Type B pancreatic cell (in vitro differentiated cells): ENCODE measurements at places on chromosomes 16 and 17. TPM values are rescaled to one million over a fixed set of nuclear protein-coding genes. Genes with fewer than 3 reads are reported as not detected.

VAT1L gene
- total RNA-seq = 0.76 and 12.4 TPM in 2 replicates

DNA sequence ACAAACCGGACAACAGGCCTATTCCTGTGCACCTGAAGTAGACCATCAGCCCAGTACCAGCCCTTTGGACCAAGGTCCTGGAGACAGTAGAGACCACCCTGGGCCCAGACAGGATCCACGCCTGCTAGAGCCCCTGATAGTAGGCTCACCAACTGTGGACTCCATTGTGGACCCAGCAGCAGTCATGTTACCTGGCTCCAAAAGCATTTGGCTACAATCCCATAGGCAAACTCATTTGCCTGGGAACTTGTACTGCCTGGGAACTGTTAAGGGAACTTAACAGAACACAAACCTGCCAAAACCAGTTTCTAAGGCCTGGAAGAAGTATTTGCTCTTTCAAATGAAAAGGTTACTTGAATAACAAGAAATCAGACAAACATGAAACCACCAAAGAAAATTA is 10.0 kb upstream of the ACSM1 start:
- H3K4me1 ChIP-seq = no peaks in the 10 kb centered on the region
- no peaks in the 10 kb centered on the region for H3K27me3 ChIP-seq
- no peak for DNase-seq
- H3K36me3 ChIP-seq = peaks cover 6% of the 10 kb centered on the region
- no peak overlapping the region for H3K4me3 ChIP-seq
- no peak overlapping the region for H3K27ac ChIP-seq

NPIPB6 gene
- 2.0 and 2.2 TPM in 2 replicates for total RNA-seq

- no peaks in the 10 kb centered on the region for H3K36me3 ChIP-seq
- no peaks in the 10 kb centered on the region for H3K27me3 ChIP-seq
- peaks cover 28% of the 10 kb centered on the region for H3K4me1 ChIP-seq
- H3K4me3 ChIP-seq = no peak overlapping the region
- H3K27ac ChIP-seq = peak overlapping the region; percentile 13
These were observed 25.5 kb upstream of the CDH1 start for GRCh38 chr16:68711421-68712139.

GRCh38 chr17:69358688-69359596 is 32.0 kb upstream of the ABCA5 start:
- H3K27ac ChIP-seq = no peak overlapping the region
- DNase-seq = no peak
- H3K27me3 ChIP-seq = no peaks in the 10 kb centered on the region
- no peak overlapping the region for H3K4me3 ChIP-seq

- no peaks in the 10 kb centered on the region for H3K27me3 ChIP-seq
- peak; percentile 25 for DNase-seq
- peaks cover 41% of the 10 kb centered on the region for H3K4me1 ChIP-seq
- peak overlapping the region; percentile 67 for H3K27ac ChIP-seq
- no peaks in the 10 kb centered on the region for H3K36me3 ChIP-seq
These were observed 635 bp downstream of the SCPEP1 start for GRCh38 chr17:56978441-56979090.

SLC12A3 gene
- total RNA-seq = 0.31 and 4.2 TPM in 2 replicates
